T-helper 17 cell (primary cell): ENCODE measurements at places on chromosomes 4 and X.

DNA sequence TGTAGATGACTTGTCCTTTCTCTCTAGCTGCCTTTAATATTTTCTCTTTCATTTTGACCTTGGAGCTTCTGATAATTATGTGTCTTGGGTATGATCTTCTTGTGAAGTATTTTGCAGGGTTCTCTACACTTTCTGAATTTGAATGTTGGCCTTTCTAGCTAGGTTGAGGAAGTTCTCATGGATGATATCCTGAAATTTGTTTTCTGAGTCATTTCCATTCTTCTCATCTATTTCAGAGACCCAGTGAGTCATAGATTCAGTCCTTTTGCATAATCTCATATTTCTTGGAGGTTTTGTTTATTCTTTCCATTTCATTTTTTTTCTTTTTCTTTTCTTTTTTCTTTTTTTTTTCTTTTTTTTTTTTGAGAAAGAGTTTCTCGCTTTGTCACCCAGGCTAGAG, 585.7 kb upstream of the PABPC4L start:
- DNase-seq: no peak

DNA sequence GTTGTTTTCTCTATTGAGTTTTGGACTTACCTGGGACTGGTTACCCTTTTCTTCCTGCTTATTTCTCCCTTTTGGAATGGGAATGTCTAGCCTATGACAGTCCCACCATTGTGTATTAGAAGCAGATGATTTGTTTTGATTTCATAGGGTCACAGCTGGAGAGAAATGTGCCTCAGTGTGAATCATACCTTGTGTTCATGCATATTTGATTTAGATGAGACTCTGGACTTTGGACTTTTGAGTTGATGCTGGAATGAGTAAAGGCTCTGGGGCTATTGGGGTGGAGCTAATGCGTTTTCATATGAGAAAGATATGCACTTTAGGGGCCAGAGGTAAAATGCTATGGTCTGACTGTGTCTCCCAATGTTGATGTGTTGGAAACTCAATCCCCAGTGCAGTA, 30.5 kb upstream of the TEX13C start:
- no peak for DNase-seq

GRCh38 chrX:18971506-18971905, 12.4 kb downstream of the PHKA2 start:
- DNase-seq: no peak

DNA sequence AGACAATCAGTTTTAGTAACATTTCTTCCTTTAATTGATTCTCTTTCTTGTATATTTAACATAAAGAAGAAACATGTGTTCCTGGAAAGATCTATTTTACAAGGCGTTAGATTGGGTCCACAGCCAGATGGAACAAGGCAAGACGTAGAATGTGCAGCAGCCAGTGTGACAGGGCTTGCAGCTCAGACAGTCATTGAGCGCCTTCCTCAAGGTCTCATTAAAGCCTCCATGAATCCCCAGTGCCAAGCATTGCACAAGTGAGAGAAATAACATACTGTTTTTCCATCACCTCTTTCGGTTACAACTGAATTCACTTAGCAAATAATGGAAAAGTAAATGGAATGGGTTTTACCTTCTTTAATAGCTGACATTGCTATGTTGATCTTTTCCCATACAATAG, 292.5 kb downstream of the USP46 start:
- no peak for DNase-seq

- DNase-seq: no peak
These were observed 5.4 kb upstream of the ACE2 start for GRCh38 chrX:15606136-15606535.

GRCh38 chr4:41643331-41643730, 105.2 kb downstream of the PHOX2B start:
- no peak for DNase-seq

- DNase-seq: no peak
These were observed 9.3 kb downstream of the LCORL start for GRCh38 chr4:18012134-18012806.

GRCh38 chrX:50565718-50566117, 95.1 kb upstream of the DGKK start:
- DNase-seq: no peak

DNA sequence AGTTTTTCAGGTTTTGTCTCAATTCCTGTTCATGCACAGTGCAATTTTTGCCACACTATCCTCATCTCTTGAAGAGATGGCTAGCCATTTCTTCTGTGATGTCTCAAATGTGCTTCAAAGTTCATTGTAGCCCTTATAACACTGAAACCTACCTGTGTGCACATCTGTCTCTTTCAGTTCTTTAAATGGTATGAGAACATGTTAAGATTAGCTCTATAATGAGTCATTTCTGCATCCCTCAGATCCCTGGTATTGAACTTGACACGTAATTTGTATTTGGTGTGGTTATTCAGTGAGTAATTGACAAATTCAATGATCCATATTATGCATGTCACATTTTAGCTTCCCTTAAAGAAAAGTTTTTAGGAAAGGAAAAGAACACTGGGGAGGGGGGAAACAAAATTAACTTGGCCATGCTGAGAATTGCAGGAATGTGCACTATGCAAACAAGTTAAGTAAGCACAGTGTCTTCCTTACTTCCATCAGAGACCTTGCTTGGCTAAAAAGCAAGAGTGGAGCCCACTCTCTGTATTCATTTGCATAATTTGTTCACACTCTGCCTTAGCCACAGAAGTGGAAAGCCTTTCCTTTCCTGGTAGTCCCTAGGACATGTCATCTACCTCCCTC, 659.8 kb upstream of the MAGEB2 start:
- DNase-seq: no peak

- DNase-seq: no peak
These were observed 20.9 kb downstream of the INTS6L start for GRCh38 chrX:135541351-135541750.

- DNase-seq: no peak
These were observed 247.9 kb downstream of the ADAM29 start for GRCh38 chr4:175166020-175166419.
